DMS 273 treated with DMSO at 0.1 percent for 48 hours (cell line): ENCODE measurements at places on chromosomes 7 and 10.
A peak's percentile ranks its signal among the peaks of the same experiment; 100 is the strongest.

GRCh38 chr7:129210256-129210988 is 14.4 kb upstream of the AHCYL2 start:
- DNase-seq, result peak; percentile 16

- no peak for DNase-seq
Measured at GRCh38 chr10:69490876-69491275, 39.6 kb downstream of the TSPAN15 start.

GRCh38 chr10:69902835-69903535 is 101.3 kb downstream of the COL13A1 start:
- DNase-seq, result no peak

- no peak for DNase-seq
Measured at GRCh38 chr7:28920424-28920823, 37.7 kb downstream of the TRIL start.

GRCh38 chr7:156751319-156751718 is 110.7 kb downstream of the RNF32 start:
- DNase-seq, result no peak

DNA sequence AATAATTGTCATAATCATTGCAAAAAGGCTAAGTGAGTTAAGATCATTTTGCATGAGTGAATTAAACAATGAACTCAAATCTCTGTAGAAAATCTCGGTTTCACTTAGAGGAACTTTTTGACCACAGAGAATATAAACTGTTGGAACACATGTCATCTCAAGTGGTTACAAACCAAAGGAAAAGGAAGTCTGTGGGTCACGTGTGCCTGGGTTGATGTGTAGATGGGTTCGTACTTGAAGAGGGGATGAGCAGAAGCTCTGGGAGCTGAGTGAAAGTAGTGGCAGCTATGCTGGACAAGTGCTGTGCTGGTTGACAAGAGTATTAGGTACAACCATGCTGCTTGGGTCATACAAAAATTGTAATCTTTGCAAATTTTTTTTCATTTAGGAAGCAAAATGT is 35.0 kb downstream of the GLRX3 start:
- no peak for DNase-seq

GRCh38 chr10:121696854-121697253 is 98.6 kb upstream of the FGFR2 start:
- no peak for DNase-seq
